ENCODE measurements at places on chromosomes 5 and 9.

DNA sequence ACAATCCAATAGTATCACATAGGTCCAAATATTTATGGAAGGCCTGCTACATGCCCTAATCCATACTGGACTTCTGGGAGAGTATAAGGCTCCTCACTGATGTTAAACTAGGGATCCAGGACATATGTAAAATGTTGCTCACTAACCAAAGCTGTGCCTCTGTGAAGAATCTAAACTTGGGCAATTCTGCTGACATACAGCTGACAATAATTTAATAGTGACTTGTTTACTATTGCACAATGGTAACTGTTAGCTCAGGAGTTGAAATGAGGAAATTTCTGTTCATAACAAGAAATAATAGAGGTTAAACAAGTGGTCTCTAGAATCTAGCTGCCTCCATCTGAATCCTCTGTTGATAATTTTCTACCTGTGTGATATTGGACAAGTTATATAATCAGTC lies 14.9 kb upstream of the CTXN3 start:
- no peak for DNase-seq

- DNase-seq, result no peak
Observed at GRCh38 chr5:159463590-159464321, 133.5 kb upstream of the IL12B start.

DNA sequence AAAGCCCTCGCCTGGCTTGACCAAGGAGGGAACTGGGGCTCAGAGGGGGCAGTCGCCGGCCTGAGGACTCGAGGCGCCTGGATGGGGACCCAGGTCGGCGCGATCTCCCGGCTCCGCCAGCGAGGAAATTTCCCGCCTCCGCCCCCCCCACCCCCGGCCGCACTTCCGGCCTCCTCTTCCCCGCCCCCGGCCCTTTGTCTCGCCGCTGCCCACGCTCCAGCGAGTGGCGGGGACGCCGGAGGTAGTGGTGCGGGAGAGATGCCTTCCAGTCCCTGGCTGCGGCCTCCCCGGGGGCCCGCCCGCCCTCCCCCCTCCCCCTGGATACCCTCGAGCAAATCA lies 448 bp upstream of the GPRIN1 start:
- DNase-seq, result no peak

- no peak for DNase-seq
Observed at GRCh38 chr5:97670447-97670846, 487.4 kb upstream of the RIOK2 start.

DNA sequence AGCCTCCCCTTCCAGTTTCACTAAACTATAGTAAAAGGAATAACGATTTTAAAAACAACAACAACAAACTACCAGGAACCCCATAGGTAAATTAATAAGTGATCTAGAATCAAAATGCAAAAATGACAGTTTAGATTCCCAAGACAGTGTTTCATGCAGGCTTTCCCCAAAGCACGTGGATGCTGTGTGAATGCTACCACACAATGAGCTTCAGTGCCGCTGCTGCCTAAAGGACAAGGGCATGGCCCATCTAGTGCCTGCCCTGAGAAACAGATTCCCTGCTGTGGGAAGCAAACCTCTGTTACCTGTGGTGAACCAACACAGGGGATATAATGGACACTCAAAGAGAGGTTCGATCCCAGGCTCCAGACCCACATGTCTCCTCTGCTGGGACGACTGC lies 23.7 kb upstream of the CKMT2 start:
- no peak for DNase-seq

DNA sequence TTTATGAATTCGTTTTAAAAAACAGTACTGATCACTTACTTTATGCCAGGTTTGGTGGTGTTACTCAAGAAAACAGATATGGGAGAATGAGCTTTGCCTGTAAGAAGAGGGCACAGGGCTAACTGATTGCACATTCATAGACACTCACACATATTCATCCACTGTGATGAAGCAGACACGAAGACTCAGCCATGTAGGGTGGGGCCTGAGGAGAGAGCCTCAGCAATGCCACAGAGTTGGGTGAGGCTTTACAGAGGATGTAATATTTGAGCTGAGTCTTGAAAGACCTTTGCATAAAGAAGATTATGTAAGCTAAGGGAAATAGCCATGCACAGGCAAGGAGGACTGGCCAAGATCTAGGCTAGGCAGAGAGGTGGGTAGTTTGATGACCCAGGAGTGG lies 472.8 kb downstream of the PSAT1 start:
- DNase-seq, result no peak

GRCh38 chr9:70031141-70031545 lies 12.5 kb upstream of the MAMDC2 start:
- no peak for DNase-seq

DNA sequence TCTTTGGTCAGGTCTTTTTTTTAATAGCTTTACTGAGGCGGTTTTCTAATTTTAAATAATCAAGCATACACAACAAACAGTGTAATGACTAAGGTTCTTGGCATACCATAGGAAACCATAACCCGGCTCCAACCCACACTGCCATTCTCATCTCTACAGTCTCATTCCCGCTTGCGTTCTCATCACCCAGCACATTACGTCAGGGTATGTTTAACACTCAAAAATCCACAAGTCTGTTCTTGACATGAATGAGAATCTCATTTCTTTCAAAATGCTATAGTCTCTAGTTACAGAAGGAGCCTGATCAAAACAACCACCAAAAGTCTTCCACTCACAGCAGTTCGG lies 505 bp downstream of the C5orf34 start:
- DNase-seq, result no peak

Data from stimulated activated CD4-positive, alpha-beta T cell treated with anti-CD3 and anti-CD28 coated beads, Interleukin-1b, Interleukin-23, amount 100 ng/mL, for 24 hours (primary cell).